ENCODE measurements at places on chromosomes 12 and 14.

- DNase-seq = peak; percentile 52
Measured at GRCh38 chr12:121499929-121500793, 80.7 kb downstream of the KDM2B start.

GRCh38 chr14:51929910-51930682, 59.2 kb upstream of the RTRAF start:
- DNase-seq = no peak

GRCh38 chr12:131908092-131909080, 14.0 kb downstream of the ULK1 start:
- DNase-seq = no peak

DNA sequence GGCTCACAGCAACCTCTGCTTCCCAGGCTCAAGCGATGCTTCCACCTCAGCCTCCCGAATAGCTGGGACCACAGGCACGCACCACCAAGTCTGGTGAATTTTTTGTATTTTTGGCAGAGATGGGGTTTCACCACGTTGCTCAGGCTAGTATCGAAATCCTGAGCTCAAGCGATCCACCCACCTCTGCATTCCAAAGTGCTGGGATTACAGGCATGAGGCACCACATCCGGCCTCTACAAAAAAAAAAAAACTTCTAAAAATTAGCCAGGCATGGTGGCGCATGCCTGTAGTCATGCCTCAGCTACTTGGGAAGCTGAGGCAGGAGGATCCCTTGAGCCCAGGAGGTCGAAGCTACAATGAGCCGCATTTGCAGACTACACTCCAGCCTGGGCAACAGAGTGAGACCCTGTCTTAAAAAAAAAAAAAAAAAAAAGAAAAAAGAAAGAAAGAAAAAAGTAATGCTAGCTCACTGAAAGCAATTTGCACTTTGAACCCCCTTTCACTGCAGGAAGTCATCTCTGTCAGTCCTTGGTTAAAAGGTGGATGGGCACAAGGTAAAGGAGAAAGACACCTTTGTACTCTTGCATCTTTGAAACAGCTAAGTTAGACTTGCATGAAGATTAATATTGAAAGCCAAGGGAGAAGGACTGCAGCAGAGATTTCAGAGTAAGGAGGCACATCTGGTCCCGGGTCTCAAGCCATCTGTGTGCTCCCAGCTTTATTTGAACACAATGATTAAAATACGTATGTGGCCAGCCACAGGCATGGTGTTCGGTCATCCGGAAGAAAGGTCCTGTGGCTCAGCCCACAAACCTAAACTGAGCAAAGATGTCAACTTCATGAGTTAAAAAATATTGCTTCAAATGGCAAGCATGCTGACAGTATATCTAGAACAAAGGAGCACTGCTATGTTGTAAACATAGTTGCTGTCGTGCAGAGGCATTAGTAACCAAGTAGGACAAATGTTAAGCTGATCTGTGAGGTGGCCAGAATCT, 103.8 kb upstream of the HMGA2 start:
- no peak for DNase-seq

- no peak for DNase-seq
Measured at GRCh38 chr12:115223322-115223721, 539.3 kb upstream of the TBX3 start.

- no peak for DNase-seq
Measured at GRCh38 chr12:53626702-53627169, 554 bp upstream of the ATF7 start.

DNA sequence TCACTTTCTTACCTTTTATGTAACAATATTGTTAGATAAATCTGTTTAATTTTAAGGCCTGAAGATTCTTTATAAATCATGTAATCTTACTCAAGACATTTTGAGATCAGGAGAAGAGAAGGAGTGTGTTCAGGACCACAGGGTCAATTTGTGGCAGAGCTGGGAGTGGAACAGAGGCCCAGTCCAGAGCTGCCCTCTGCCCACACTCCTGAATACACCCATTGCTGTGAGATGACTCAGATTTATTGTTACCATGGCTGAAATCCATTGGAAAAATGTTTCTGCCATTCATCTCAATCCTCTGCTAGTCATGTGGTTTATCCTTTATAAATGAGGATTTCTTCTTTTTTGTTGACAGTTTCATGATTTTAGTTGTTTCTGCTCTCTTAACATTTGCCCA, 100.5 kb upstream of the STXBP6 start:
- no peak for DNase-seq

DNA sequence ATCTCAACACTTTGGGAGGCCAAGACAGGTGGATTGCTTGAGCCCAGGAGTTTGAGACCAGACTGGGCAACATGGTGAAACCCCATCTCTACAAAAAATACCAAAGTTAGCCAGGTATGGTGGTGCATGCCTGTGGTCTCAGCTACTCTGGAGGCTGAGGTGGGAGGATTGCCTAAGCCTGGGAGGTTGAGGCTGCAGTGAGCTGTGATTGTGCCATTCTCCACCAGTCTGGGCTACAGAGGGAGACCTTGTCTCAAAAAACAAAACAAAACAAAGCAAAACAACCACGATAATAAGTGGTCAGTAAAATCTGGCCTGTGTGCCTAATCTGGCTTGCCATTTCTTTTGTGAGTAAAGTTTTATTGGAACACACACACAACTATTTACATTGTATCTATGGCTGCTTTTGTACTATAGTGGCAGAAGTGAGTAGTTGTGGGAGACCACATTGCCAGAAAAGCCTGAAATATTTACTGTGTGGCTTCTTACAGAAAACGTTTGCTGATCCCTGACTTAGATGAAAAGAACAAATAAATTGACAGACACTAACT, 19.4 kb upstream of the KLRG1 start:
- DNase-seq = no peak

GRCh38 chr14:77031759-77032490, 3.4 kb upstream of the IRF2BPL start:
- no peak for DNase-seq

DNA sequence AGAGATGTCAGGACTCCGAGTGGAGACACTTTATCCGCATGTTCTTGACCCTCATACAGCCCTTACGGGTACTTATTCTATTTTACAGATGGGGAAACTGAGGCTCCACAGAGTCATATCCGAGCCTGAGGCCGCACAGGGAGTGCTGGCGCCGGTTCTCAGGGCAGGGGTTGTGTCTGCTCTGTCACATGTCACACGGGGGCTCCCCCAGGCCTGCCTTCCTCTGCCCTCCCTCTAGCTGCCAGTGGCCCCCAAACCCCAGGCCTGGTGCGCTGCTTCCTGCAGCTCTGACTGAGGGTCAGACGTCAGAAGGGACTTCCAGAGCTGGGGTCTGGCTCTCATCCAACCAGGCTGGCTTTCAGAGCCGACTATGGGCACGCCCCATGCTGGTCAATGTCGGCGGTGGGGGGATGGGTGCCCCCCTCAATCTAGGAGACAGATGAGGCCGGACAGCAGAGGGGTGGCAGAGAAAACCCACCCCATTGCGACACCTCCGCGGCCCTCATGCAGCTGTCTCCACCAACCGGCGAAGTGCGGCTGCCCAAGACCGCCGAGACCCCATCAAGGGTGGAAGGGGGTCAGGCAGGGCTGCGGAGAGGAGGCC, 811 bp upstream of the INF2 start:
- no peak for DNase-seq

GRCh38 chr14:69814397-69814796, 17.4 kb upstream of the SLC10A1 start:
- no peak for DNase-seq

- DNase-seq = no peak
Measured at GRCh38 chr14:95523815-95524448, 7.5 kb upstream of the SYNE3 start.

GRCh38 chr14:74324931-74325361, 22.2 kb upstream of the ABCD4 start:
- DNase-seq = peak; percentile 24

DNA sequence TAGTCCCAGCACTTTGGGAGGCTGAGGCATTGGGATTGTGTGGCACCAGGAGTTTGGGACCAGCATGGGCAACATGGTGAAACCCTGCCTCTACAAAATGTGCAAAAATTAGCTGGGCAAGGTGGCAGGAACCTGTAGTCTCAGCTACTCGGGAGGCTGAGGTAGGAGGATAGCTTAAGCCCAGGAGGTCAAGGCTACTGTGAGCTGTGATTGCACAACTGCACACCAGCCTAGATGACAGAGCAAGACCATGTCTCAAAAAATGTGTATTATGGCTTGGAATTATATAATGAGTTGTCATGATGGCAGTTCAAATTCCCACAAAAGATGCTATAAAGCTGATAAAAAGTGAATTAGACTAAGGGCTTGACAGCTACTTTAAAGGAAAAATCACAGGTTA, 20.6 kb upstream of the TMPRSS12 start:
- DNase-seq = no peak

DNA sequence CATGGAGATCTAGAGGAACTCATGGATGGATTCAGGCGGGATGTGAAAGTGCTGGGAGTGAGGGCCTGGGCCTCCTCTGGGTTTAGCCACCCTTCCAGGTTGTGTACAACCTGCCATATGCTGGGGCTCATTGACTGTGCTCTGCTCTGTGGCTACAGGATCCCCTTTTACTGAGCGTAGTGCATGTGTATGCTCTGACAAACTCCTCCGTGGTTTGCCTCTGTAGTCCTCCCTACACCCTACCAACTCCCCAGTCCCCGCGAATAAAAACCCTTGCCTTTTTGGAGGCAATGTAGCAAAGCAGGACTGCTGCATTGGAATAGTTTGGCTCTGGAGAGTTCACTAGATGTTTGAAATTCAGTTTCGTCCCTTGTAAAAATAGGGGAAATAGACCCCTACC, 17.4 kb downstream of the JDP2 start:
- no peak for DNase-seq

DNA sequence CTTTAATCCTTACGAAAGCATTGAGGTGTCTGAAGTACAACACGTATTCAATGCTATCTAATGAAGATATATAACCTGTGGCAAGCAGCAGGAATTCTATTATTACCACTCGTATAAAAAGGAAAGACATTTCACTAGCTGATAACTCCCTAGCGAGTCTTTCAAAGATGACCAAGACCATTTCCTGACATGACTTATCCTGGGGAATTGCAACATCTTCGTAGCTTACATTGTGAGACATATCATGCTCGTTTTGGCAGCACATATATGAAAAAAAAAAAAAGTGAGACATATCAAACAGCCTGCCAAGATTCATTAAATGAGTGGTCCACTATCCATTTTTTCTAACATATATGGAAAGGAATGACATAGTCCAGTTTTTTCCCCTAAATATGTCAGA, 337.0 kb downstream of the FSCB start:
- DNase-seq = no peak

- DNase-seq = no peak
Measured at GRCh38 chr14:87043667-87044200, 949.2 kb downstream of the GALC start.

DNA sequence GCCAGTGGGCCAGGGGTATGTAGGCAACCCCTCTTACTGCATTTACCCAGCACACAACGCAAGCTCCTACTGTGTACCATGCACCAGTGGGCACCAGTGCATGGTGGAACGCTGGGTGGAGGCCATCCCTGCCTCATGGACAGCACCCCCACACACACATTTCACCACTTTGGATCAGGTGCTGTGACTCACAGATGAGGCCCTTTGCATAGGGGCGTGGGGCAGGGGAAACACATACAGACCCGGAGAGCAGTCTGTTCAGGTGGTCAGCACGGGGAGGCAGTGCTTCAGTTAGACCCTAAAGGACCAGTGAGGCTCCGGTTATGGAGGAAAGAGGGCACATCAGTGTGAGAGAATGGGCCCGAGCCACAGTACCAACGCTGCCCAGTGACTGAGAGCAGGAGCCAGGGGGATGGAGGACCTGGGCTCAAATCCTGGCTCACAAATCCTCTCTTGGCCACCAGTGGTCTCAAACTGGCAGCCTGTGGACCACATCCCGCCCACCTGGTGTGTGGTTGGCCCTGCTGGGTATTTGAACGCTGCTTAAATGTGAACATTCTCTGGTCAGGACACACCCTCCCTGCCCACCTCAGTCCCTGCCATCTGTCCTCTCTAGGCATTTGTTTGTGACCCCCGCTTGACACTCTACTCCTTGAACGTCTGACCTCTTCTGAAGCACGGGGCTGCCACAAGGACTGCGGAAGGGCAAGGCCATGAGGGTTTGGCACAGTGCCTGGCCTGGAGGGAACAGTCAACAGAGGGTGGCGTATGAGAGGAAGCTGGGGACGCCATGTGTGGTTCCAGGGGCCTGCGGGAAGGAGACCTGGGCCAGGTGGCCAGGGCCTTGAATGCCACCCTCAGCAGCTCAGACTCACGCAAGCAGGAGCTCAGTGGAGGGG, 46.7 kb downstream of the FAM222A start:
- DNase-seq = peak; percentile 86

DNA sequence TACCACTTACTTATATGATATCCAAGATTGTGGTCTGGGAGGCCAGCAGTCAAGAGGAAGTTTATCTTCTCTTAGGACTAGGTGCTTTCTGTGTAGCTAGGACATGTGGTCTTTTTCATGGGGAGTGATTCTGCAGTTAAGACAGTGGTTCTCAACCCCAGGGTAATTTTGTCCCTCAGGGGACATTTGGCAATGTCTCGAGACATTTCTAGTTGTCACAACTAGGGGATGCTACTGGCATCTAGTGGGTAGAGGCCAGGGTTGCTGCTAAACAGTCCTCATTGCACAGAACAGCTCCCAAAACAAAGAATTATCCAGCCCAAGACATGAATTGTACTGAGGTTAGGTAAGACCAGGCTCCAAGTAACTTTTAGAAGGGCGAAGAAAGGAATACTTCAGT, 20.0 kb downstream of the AMDHD1 start:
- DNase-seq = peak; percentile 25

DNA sequence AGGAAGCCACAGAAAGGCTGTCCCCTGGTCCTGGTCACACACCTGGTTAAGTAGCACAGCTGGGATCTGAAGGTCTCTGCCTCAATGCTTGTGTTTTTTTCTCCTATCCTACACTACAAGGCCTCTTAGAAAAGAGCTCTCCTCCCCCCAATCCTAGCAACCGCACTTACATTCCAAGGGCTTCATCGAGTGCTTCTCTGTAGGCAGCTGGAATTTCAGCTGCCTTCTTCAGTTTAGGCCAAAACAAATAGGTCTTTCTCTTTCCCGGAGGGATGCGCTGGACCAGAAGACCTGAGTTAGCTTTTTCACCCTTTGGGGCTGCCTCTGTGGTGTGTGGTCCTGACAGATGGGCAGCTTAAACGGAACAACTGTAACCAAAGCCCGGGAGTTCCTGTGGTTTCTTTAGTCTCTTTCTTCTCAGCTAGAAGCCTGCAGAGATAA, 109.7 kb downstream of the GPATCH2L start:
- no peak for DNase-seq

DNA sequence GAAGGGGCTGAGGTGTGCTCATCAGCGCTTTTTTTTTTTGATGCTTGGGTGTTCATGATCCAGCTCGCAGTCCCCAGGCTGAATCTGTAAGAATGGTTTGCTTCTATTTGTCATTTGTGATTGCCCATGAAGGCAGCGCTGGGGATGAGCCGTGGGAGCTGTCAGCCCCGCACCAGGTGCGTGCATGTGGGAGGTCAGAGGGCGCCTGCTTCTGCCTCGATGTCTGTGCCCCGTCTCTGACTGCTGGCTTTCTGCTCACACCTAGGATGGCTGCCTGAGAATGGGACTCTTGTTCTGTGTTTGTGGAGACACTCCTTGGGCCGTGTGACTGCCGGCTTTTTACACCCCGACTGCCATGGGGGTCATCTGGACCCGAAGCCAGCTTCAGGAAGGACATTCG, 141.2 kb upstream of the RTL1 start:
- DNase-seq = no peak

GRCh38 chr12:63977441-63977840, 132.9 kb downstream of the SRGAP1 start:
- no peak for DNase-seq

All from SHP77 (cell line).